Skin of body (tissue), 3 donors: ENCODE measurements at places on chromosomes 6 and 20. TPM values are rescaled to one million over a fixed set of nuclear protein-coding genes. Genes with fewer than 3 reads are reported as not detected.

- DNase-seq = no peak
These were observed 93.1 kb downstream of the JAG1 start for GRCh38 chr20:10580700-10581099.

Gene PRL
- 0.39 TPM for total RNA-seq

DNA sequence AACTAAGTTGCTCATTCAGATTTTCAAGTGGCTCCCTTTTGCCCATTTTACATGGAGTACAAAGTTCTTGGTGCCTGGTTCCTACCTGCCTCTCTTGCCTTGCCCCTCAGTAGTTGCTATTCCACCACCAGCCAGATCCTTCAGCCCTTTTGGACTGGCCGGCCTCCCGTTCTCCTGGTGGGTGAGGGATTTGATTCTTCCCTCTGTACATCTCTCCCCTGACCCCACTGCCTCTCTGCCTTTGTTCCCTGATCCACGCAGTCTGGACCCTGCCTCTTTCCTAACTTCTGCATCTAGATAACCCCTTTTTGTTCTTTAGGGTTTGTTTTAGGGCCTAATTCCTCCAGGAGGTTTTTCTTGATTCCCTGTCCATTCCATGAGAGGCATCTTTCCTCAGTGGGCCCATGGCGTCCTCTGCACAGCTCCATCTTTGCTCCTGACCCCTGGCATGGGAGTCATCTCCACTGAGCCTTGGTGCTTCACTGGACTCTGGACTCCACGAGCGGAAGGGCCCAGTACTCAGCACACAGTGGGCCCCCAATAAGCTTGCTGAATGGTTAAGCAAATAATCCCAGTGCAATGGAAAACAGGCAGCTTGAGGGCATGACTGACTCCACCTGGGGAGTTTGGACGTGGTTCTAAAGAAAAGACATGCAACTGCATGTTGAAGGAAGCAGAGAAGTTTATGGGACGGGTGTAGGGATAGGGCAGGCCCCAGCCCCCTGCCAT is 309.3 kb upstream of the SUPT3H start:
- no peak for DNase-seq

DNA sequence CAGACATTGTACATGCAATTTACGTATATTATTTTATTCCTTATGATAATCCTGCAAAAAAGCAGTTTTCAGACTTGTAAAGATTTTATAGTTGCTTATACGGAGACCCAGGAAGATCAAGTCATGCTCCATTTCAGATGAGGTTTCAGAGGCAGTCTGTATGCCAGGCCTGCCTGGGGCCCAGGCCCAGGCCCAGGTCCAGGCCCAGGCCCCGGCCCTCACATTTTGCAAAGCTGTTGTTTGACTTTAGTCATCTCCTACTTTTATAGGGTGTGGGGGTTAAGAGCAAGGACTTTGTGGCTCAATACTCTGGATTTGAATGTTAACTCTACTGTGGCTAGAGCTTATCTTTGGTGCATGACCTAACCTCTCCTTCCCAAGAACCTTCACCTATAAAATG is 217.9 kb downstream of the SAMD5 start:
- no peak for DNase-seq

Gene ANKRD6
- total RNA-seq = 8.8 TPM
